Endothelial cell (in vitro differentiated cells): ENCODE measurements at places on chromosomes 6 and 20.
A peak's percentile ranks its signal among the peaks of the same experiment; 100 is the strongest.

DNA sequence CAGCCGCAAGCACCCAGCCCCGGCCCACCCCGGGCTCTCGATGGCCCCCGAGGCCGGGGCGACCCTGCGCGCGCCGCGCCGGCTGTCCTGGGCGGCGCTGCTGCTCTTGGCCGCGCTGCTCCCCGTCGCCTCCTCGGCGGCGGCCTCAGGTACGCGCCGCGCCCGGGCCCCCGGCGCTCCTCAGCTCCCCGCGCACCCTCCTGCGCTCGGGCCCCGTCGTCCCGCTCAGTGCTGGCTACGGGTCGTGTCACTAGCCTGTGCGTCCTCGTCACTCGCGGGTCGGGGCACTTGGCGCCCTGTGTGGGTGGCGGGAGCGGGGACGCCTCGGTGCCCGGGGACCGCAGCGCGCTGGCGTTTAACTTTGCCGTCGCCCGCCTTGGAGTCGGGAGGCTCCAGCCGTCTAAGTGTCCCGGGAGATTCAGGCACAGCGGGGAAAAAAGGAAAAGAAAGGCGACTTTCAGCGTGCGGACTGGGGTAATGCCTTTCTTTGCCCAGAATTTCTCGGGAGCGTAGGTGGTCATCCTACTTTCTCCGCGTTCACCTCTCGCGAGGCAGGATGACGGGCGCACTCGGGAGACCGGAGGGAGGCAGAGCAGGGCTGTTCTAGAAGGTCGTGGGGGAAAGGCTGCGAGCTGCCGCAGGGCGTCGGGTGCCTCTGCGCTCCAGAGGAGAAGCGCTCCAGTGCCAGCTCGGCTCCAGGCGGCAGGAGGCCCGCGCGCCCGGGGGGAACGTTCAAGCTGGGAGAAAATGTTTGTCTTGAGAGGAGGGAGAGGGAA lies 545 bp downstream of the FNDC1 start:
- DNase-seq: peak; percentile 60

DNA sequence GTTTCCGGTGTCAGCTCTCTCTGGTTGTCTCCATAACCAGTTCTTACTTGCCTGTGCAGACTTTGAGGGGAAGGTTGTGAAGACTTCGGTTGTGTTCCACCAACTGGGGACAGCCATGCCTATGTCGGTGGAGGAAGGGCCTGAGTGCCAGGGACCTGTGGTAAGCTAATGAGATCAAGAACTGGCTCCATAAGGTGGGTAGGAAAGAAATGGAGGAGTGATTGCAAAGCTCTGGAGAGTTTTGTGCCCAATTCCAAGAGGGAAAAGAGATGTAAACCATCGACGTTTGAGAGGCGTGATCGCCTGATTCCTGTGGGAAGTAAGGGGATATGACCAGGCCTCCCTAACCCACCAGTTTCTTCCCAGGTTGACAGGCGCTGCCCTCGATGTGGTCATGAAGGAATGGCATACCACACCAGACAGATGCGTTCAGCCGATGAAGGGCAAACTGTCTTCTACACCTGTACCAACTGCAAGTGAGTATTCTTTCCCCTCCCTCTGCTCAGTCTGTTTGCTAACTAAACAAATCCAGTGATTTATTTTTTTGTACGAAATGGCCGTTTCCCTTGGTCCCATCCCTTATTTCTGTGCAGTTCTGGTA lies 893 bp downstream of the POLR1H start:
- DNase-seq: no peak

DNA sequence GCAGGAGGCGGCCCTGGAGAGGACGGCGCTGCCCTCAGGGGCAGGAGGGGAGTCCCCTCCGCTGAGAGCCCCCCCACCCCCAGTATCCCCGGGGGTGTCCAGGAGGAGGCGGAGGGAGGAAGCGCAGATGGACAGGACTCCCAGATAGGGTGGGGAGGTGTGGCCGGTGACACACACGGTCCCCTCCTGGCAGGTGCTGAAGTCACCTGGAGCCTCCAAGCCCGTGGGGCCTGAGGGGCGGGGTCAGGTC lies 1.4 kb downstream of the STMN3 start:
- DNase-seq: no peak

DNA sequence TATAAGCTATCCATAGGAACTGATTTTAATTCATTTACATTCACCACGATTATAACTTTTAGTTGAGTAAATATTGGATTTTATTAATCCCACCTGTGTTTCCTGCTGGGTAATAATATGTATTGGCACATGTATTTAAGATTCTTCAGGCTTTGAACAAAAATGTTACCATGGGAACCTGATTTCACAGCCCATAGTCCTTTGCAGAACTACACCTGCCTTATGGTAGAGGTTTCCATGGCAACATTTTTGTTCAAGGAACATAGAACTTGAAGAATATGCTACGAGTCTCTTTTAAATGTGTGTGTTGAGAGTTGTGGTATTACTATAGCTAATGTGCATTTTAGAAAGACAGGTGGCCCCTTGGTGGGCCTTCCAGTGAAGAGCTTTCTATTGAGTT lies 317.4 kb downstream of the SAMD5 start:
- no peak for DNase-seq

DNA sequence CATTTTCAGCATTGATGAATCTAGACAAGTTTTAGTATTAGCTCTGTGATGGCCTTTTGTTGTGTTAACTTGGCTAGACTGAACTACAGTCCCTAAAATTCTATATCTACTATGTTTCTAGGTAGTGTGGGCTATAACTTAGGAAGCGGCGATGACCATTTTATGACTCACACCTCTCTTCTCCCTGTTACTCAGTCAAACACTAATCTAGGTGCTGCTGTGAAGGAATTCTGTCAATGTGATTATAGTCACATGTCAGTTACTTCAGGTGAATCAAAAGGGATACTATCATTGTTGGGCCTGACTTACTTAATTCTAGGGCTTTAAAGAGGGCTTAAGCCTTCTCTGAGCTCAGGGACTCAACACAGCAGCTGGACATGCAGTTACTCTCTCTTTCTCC lies 691.5 kb upstream of the MAP3K7 start:
- DNase-seq: no peak

GRCh38 chr6:119713903-119714302 lies 364.3 kb upstream of the MAN1A1 start:
- no peak for DNase-seq

DNA sequence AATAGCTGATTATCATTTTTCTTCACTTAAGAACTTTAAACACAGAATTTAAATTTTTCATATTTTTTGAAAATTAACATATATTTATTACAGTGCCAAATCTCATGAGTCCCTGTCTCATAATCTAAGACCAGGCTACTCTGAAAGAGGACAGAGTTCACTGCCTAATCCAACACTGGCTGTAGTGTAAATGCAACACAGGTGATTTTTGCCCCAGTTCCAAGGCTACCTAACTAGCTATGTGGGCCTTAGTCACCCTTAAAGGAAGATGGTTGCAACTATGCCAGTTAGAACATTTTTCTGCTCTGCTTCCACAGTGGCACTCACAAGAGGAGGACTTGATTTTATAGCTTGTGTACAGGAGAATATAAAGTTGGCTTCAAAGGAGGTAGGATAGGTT lies 4.9 kb downstream of the SLC25A27 start:
- no peak for DNase-seq

GRCh38 chr6:7238900-7239589 lies 74.0 kb downstream of the SSR1 start:
- DNase-seq: peak; percentile 86
